NCI-H2171 treated with DMSO at 0.1 percent for 48 hours (cell line): ENCODE measurements at places on chromosomes 3 and 15.

GRCh38 chr3:180698760-180699270 lies 19.5 kb upstream of the CCDC39 start:
- no peak for DNase-seq

GRCh38 chr3:188948281-188948996 lies 223.3 kb upstream of the TPRG1 start:
- no peak for DNase-seq

GRCh38 chr15:44144184-44144583 lies 50.9 kb downstream of the FRMD5 start:
- DNase-seq = no peak

DNA sequence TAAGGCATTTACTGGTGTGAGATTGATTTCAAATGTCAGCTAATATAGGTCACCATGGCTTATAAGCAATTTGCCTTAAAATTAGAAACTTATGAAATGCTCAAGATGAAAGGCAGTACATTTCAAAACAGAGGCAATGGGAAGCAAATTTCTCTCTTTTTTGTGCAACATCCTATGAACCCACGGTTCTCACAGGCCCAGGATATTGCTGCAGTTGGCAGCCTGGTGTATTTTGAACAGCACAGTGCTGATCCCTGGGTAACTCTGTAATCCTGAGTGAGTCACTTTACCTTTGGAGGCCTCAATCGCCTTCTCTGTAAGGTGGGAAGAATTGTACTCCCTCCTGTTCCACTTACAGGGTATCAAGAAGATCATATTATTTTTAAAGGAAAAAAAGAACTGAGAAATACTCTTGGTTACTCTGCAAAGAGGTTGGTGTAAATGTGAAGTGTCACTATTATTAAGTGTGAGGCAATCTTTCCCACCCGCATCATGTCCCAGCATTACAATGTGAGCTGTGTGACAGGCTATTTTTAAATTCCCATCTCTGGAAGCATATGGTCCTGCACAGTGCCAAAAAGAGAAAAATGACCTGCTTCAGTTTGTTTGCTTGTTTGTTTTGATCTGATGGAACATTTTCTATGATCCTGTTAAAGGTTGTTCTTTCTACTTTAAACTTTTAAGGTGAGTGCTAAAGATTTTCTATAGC lies 190.1 kb upstream of the LPP start:
- DNase-seq = no peak

GRCh38 chr3:46624533-46624932 lies 12.2 kb downstream of the FAM240A start:
- DNase-seq = no peak

DNA sequence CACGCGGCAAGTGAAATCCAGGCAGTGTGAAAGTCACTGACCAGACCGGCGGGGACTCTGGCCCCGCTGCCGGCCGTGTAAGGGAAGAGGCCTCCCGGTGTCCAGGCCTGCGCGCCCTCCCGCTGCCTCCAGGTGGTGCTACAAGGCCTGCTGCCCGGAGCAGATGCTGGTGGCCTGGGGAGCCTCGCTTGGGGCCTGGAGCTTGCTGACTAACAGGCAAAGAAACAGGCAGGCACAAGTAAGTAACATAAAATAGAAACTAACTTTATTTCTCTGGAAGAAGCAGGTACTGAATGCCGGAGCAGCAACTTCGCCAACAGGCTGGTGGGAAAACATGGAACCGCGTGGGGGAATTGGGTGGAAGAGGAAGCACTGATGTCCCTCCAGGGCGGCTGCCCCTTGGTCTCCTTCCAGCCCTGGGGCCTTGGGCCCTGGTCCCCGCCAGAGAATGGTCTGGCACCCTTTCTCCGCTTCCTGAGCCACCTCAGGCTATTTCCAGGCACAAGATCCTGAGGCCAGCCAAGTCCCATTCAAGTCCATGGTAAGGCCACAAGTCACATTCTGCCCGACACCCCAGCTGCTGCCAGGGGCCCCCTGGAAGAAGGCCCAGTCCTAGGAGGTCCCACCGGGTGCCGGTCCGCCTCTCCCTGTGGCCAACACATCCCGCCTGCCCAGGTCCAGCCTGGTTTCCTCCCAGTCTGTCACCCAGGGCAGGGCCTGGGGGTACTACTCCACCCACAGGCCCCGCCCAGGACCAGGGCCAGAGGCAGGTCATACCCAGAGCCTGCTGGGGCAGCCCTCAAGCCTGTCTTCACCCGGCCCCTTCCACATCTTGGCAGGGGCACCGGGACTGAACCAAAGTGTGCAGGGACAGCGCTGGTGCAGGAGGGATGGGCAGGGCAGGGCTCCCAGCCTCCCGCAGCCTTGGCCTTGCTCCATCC lies 45.0 kb downstream of the TNK2 start:
- no peak for DNase-seq

- DNase-seq = no peak
Measured at GRCh38 chr15:50260969-50261496, 4.5 kb downstream of the HDC start.

DNA sequence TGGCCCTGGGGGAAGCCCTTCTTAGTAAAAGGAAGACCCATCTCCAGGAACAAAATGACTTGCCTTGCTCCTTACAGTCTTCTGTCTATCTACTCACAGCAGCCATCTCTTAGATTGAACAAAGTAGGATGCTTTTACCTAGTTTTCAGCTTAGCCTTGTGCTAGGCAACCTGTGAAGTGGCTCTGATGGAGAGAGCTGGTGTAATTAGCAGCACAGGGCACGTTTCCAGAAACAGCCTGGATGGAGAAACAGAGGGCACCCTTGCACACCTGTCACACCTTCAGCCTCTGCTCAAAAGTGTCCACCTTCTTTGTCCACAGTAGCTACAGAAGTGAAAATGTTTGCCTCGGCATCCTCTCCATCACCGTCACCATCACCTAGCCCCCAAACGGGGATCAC lies 292.9 kb downstream of the RORA start:
- no peak for DNase-seq

GRCh38 chr3:139541532-139542288 lies 2.2 kb upstream of the RBP1 start:
- DNase-seq = no peak

DNA sequence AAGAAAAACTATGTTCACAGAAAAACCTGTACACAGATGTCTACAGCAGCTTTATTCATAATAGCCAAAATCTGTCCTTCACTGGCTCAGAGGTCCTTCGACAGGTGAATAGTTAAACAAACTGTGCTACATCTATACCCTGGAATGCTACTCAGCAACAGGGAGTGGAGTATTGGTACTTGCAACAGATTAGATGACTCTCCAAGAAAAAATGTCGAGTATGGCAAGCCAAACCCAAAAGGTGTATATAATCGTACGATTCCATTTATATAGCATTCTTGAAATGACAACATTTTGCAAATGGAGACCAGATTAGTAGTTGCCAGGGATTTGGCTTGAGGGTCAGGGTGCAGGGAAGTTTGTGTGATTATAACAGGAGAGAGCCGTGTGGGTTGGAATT lies 22.4 kb upstream of the RGMA start:
- no peak for DNase-seq
